ENCODE measurements at places on chromosomes 7 and 10.

- DNase-seq = no peak
Observed at GRCh38 chr7:45259227-45259596, 101.6 kb downstream of the RAMP3 start.

GRCh38 chr7:140358412-140359051 is 39.8 kb downstream of the SLC37A3 start:
- DNase-seq = no peak

DNA sequence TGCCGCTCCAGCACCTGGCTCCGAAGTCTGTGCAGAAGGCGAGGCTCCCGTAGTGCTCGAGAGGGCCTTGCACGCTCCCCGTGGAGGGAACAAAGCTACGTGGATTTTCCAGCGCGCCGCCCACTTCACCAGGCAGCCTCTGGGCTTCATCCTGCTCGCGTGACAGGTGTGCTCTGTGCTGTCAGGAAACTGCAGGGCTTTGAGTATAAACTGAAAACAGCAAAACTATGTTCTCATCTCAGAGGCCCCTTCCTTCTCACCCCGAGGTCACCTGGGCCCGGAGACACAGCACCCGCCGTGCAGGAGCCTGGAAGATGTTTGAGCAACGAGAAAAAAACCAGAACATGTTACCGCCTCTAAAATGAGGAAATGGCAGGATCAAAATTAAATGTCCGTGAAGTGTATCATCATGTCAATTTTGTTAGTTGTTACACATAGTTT is 17.6 kb upstream of the GPR146 start:
- no peak for DNase-seq

DNA sequence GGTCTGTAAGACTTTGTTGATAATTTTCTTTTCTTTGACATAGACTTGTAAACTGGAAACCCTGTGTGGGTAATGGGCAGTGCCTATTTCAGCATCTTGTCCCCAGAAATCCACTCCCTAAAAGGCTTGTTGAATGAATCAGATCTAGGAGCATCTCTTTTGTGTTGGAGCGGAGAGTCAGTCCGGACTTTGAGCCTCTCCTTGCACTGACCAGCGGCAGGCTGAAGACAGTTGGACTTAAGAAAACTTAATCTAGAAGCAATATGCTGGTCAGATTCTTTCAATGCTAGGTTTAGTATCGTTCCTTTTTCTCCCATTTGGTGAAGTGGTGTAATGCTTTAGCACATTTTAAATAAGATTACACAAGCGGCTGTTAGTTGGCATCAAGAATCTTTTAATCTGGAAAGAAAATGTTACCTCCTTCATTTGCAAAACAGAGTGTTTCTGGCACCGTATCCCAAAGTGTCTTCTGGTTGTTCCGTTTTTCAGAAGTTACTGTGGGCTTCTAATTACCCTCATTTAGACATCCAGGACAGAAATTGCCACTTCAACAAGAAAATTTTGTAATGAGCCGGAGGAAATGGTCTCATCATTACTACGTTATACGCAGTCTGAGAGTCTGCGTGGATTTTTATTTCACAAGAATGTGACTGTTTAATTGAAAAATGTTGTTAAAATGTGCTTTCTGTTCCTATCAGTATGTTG is 74.7 kb downstream of the CUX1 start:
- DNase-seq = no peak

DNA sequence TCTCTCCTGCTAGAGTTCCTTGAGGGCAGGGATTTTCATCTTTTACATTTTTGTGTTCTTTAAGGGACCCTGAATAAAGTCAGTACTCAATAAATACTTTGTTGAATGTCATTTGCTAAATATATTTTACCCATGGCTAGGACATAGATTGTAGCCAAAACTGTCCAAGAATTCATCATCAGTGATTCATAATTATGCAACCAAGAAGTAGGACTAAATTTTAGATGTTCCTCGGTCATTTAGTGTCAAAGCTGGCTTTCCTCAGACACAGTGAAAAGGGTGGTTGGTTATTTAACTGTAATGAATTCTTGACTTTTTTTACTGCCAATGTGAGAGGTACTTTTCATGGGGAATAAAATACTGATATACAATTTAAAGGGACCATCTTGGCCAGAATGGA is 3.3 kb downstream of the NUDT13 start:
- DNase-seq = no peak

DNA sequence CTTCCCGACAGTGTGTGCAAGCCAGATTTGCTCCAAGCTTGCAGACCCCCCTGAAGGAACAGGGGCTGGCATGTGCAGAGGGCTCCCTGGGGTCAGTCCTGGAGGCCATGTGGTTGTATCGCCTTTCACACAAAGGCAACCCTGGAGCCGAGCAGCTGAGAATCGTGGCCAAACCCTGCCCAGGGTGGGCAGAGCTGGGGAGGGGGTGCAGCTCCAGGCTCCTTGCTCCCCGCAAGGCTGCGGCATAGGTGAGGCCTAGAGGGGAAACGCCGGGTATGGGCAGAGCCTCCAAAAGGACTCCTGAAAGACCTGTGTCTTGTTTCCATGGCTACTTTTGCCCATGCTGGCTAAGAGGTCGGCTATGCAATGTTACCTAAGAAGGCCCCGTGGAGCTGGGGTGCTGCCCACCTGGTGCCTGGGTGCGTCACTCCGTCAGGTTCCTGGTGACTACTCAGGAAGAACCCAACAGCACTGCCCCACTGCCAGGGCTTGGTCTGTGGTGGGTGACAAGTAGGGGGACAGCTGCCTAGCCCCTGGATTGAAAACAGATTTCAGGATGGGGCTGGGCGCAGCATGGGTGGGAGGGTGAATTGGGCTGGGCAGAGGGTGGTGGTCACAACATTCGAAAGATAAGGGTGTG is 171.0 kb upstream of the SHH start:
- no peak for DNase-seq

GRCh38 chr7:27149842-27150567 is 2.4 kb downstream of the HOXA3 start:
- no peak for DNase-seq

DNA sequence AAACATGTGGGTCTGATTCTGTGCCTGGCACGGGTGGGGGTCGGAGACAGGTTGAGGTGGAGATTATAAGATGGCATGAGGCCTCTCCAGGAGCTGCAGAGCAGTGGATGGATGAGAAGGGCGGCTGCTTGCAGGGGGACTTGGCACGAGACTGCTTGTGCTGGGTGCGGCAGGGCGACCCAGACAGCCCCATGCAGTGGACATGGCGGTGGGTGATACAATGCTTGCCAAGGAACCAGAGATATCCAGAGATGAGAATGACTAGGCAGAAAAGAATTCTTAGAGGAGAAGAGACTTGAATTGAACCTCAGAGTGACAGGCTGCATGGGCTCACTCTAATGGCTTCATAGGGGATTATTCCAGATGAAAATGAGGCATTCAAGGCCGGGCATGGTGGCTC is 145.4 kb downstream of the NEURL1 start:
- no peak for DNase-seq

DNA sequence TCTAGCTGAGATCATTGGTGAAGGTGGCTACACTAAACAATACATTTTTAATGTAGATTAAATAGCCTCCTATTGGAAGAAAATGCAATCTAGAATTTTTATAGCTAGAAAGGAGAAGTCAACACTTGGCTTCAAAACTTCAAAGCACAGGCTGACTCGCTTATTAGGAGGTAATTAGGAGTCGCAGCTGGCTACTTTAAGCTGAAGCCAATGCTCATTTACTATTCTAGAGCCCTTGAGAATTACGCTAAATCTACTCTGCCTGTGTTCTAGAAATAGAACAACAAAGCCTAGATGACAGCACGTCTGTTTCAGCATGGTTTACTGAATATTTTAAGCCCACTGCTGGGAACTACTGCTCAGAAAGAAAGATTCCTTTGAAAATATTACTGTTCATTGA is 101.6 kb upstream of the EEPD1 start:
- no peak for DNase-seq

GRCh38 chr10:122286867-122287266 is 15.8 kb downstream of the BTBD16 start:
- DNase-seq = no peak

- no peak for DNase-seq
Observed at GRCh38 chr7:94012746-94013145, 8.6 kb upstream of the BET1 start.

GRCh38 chr7:21318916-21319270 is 109.0 kb upstream of the SP4 start:
- no peak for DNase-seq

GRCh38 chr7:4077980-4078379 is 604.1 kb upstream of the FOXK1 start:
- no peak for DNase-seq

DNA sequence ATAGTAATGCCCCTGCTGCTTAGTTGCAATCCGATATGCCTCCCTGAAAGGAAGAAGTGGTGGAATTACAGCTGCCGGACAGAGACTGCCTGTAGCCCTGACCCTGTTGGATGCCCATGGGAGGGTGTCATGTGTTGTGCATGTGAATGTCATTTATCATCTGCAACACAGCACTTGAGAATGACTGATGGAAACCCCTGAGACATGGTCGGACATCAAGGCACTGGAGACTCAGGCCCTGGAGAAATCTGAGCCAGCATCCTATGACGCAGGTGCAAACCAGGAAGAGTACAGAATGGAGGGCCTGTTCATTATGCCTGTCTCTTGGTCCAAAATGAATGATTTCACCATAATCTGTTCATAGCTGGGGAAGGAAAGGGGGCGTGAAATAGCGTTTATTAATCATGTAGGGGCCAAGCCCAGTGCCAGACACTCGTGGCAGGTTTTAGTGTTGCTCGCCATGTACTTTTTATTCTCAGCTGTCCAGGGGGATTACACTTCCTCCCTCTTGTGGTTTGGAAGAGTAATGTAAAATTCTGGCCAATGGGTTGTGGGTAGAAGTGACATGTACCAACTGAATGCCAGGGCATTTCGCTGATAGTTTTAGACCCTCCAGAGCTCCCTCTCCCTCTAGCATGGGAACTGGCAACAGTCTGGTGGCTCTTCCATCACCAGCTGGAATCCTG is 23.0 kb upstream of the LEP start:
- DNase-seq = no peak

DNA sequence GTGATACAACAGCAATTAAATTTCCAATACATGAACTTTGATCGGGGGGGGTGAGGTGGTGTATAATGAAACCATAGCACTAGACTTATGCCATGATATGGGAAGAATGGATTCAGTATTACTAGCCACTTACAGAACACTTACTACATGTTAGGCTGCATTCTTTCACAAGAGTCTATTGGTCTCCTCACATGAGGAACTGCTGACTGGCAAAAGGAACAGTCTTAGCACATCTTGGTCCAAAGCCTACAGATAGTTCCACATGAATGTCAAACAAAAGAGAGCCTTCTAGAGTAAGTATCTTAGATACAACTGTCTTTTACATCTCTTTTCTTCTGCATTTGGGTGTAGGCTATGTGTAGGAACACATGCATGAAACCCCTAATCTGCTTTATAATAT is 115.9 kb upstream of the DNAJB12 start:
- DNase-seq = no peak

GRCh38 chr7:95433129-95433528 is 1.7 kb downstream of the PON2 start:
- DNase-seq = no peak

GRCh38 chr7:93757426-93757825 is 133.1 kb downstream of the TFPI2 start:
- no peak for DNase-seq

- DNase-seq = no peak
Observed at GRCh38 chr10:6039711-6040110, 22.5 kb downstream of the IL2RA start.

DNA sequence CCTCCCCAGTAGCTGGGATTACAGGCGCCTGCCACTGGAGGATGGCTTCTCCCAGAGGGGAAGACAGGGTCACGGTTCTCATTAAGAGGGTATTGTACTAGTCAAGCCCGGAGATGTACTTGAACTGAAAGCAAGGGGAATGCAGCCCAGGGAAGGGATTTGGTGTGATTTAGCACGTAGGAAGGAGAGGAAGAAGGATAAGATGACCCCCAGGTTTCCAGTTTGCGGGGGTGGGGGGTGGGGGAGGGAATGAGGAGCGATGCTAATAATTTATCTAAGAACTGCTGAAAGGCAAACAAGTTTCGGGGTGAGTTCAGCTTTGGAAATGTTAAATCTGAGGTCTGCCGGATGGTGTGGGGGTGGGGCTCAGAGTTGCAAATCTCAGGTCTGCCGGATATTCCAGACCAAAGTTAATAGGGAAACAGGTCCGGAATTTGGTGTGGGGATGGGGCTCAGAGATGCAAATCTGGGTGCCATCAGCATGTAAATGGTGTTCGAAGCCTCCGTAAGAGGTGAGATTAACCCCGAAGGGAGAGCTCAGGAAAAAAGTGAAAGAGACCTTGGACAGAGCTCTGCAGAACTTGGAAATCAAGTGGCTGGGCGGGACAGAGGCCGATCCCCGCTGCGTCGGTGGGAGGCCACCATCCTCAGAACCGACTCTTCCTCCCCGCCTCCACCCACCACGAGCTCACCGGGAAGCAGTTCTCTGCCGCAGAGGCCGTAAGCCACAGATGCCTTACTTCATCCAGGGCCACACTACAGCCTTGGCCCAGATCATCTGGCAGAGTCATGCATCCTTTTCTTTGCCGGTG is 1.6 kb upstream of the SEPHS1 start:
- DNase-seq = no peak

- no peak for DNase-seq
Observed at GRCh38 chr7:28222636-28223035, 42.0 kb upstream of the JAZF1 start.

GRCh38 chr7:39554583-39555165 is 11.5 kb upstream of the YAE1 start:
- DNase-seq = no peak

- DNase-seq = no peak
Observed at GRCh38 chr7:135180122-135180521, 9.6 kb upstream of the CYREN start.

DNA sequence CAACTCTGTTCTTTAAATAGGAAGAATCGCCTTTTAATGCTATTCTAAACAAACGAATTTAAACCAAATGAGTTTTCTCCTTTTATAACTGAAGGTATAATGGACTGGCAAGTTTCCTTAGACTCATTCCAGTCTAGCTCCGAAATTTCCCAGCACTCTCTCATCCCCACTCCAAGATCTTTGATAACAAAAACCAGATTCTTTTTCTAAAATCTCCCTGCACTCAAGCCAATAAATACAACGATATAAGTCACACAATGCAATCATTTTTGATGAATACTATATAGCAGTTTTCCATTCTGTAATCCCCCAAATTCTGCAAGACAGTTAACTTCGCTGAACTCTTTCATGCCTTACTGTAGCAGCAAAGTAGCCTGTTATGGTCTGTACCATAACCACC is 1.9 kb downstream of the OGA start:
- DNase-seq = no peak

GRCh38 chr10:116027355-116027754 is 245.7 kb downstream of the GFRA1 start:
- DNase-seq = no peak

- DNase-seq = no peak
Observed at GRCh38 chr10:73628405-73628804, 12.9 kb downstream of the MYOZ1 start.

GRCh38 chr7:4260867-4261600 is 421.1 kb upstream of the FOXK1 start:
- no peak for DNase-seq
